ENCODE measurements at places on chromosomes 4 and X. TPM values are rescaled to one million over a fixed set of nuclear protein-coding genes. Genes with fewer than 3 reads are reported as not detected.

- DNase-seq: no peak
These were observed 113.1 kb downstream of the ATP8A1 start for GRCh38 chr4:42543762-42544161.

GRCh38 chr4:673349-674091 lies 556 bp downstream of the ATP5ME start:
- no peak for DNase-seq

Gene PWWP3B
- total RNA-seq: 11.5 TPM

- DNase-seq: no peak
These were observed 82.9 kb downstream of the OR13H1 start for GRCh38 chrX:131626681-131627296.

DNA sequence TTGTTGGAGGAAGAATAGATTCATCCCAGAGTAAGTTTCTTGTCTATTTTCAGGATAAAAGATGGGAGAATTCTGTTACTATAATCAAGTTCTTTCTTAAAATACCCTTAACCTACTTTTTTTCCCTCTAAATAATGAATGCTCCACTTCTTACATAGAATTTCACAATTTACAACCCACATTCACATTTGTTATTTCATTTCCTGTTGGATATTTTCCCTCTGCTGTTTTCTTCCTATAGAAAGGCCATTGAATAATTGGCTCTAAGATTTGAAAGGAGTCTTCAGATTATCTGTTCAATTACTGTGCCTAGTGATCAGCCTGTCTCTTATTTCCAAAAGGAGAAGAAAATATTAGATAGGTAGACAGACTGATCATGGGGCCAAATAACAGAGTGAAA lies 79.7 kb downstream of the CPE start:
- DNase-seq: no peak

DNA sequence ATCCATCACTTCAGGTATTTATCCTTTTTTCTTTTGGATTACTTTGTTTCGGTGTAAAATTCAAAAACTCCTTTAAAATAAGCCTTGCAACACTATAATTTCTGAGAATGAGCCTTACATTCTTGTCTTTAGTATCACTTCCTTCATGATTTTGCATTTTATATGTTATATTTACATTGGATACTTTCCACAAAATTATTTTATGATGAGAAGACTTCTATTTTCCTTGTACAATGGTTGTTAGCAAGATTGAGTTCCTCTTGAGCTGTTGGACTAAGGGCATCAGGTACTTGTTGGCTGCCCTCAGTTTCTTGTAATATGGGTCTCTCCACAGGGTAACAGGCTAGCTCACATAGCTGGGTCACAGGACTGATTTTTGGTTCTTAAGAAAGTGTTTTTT lies 22.7 kb upstream of the HPGDS start:
- no peak for DNase-seq

DNA sequence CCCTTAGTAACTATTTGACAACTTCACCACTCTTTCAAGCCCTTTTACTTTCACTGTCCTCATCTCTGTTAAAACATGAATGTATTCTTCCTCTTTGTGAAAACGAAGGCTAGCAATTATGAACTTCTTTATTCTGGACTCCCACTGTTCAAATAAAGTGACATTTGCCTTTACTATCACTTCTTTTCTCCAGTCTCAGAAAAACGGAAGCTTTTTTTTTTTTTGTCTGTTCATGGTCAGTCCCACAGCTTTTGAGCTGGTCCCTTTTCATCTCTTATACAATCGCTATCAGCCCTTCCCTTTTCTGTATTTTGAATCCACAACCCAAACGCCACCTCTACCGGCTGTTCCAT lies 327.7 kb downstream of the DKK2 start:
- no peak for DNase-seq

GRCh38 chr4:82436780-82437179 lies 6.4 kb downstream of the ENOPH1 start:
- no peak for DNase-seq

Gene TEX11
- total RNA-seq: not detected

GRCh38 chr4:163582703-163583102 lies 88.2 kb downstream of the TMA16 start:
- DNase-seq: no peak
